Endothelial cell (in vitro differentiated cells): ENCODE measurements at places on chromosomes 7 and 10.

GRCh38 chr7:114099337-114099736 lies 180.5 kb upstream of the PPP1R3A start:
- DNase-seq = no peak

GRCh38 chr7:33448035-33448434 lies 318.7 kb downstream of the BBS9 start:
- peak; percentile 33 for DNase-seq

- peak; percentile 26 for DNase-seq
Observed at GRCh38 chr10:77844713-77845445, 81.7 kb downstream of the DLG5 start.

DNA sequence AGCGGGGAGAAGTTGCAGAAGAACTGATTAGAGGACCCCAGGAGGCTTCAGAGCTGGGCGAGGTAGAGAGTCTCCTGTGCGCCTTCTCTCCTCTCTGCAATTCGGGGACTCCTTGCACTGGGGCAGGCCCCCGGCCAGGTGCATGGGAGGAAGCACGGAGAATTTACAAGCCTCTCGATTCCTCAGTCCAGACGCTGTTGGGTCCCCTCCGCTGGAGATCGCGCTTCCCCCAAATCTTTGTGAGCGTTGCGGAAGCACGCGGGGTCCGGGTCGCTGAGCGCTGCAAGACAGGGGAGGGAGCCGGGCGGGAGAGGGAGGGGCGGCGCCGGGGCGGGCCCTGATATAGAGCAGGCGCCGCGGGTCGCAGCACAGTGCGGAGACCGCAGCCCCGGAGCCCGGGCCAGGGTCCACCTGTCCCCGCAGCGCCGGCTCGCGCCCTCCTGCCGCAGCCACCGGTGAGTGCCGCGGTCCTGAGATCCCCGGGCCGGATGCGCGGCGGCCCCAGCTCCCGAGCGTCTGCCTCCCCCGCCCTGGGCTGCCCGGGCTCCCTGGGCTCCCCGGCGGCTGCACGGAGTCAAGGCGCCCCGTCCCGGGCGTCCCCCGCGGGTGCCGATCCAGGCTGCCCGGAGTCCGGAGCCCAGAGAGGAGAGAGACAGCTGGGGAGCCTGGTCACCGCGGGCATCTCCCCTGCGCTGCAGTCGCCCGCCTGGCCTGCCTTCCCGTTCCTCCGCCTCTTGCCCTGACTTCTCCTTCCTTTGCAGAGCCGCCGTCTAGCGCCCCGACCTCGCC lies at the start of gene PLAU:
TSS of gene PLAU (plus strand) at position 369 of the 789 bp plus-strand sequence. CDS start 424 bp downstream, outside the sequence.
- DNase-seq = peak; percentile 43

GRCh38 chr10:72810976-72811375 lies 82.6 kb upstream of the OIT3 start:
- no peak for DNase-seq

GRCh38 chr7:145016068-145016467 lies 180.2 kb upstream of the TPK1 start:
- DNase-seq = no peak

DNA sequence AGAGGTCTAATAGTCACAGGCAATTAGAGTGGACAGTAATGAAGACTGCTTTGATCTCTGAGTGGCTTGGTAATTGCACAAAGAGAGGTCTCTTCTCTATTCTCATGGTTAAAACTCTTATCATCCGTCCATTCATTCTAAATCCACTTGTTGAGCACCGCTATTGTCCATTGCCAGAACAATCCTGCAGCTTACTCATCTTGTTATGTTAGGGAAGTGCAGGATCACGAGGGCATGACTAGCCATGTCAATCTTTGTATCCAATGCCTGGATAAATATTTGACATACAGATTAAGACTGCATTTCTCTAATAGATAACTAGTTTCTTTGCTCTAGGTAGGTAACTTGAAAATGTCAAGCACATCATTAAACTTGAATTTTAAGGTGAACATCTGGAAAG lies 14.9 kb downstream of the SFTPD start:
- DNase-seq = no peak

DNA sequence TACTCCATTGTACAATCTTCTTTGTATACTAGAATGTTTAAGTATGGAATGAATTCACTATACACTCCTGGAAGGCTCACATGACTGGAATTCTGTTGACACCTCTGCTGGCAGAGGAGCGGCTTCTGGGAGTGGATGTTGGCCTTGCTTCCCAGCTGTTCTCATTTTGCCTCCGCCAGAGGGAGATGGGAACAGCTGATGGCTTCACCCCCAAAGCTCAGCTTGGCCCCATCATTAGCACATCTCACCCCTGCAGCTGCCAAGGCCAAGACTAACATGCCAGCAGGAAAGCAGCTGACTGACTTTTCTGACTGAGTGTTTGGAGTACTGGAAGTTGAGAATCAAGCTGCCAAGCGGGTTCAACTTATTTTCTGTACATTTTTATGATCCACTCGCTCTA lies 15.1 kb downstream of the ADAM12 start:
- DNase-seq = no peak

- peak; percentile 83 for DNase-seq
Observed at GRCh38 chr7:98294798-98295382, 13.4 kb downstream of the BRI3 start.

DNA sequence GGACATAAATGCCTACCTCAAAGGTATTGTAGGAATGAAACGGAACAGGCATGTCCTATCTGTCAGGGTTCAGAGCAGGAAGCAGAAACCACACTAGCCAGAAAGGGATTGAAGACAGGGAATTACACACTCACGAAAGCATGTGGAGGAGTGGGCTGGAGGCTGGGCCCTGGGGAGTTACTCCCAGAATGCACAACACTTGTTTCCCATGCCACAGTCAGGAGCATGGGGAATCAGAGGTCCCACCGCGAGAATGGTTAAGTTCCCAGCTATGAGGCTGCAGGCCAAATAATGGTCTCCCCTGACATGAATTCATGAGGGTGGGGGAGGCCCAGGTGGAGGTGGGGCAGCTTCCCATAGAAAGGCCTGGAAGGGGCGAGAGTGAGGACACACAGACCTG lies 212.7 kb downstream of the HERPUD2 start:
- DNase-seq = no peak

- DNase-seq = no peak
Observed at GRCh38 chr7:105808703-105809590, 67.5 kb downstream of the ATXN7L1 start.
